ENCODE measurements at places on chromosomes 2 and 18.
A peak's percentile ranks its signal among the peaks of the same experiment; 100 is the strongest.

DNA sequence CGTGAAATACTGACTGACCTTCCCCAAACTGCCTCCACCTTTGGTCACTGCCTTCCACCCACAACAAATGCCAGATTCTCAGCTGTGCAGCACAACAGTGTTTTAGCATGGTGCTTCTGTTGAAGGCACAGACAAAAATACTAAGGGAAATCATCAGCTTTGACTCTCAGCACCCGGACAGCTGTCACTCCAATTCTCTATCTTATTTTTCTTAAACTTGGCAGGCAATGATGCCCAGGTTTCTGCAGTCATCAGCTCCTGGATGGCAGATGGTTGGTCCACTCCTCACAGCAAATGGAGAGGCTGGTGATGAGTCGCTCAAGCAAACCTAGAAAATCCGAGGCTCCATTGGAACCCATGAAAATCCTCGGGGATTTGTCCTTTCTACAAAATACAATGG lies 2.9 kb upstream of the FAM124B start:
- no peak for DNase-seq

GRCh38 chr2:62785810-62786597 lies 80.5 kb downstream of the EHBP1 start:
- DNase-seq = peak; percentile 64

DNA sequence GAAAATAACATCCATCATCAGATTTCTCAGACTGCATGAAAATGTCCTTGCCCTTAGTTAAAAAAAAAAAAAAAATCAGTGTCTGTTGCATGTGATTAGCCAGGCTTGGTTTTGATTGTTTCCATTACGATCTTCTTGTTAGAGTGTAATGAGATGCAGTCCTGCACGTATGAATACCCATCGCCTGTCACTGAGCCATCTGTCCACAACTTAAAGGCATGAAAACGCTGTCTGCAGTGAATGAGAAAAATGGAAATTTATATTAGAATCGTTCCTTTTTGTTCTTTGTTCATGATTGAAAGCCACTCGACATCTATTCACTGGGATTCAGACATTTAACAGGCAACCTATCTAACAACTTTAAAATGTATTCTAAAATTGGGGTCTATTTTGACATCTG lies 521.7 kb upstream of the SPHKAP start:
- DNase-seq = no peak

DNA sequence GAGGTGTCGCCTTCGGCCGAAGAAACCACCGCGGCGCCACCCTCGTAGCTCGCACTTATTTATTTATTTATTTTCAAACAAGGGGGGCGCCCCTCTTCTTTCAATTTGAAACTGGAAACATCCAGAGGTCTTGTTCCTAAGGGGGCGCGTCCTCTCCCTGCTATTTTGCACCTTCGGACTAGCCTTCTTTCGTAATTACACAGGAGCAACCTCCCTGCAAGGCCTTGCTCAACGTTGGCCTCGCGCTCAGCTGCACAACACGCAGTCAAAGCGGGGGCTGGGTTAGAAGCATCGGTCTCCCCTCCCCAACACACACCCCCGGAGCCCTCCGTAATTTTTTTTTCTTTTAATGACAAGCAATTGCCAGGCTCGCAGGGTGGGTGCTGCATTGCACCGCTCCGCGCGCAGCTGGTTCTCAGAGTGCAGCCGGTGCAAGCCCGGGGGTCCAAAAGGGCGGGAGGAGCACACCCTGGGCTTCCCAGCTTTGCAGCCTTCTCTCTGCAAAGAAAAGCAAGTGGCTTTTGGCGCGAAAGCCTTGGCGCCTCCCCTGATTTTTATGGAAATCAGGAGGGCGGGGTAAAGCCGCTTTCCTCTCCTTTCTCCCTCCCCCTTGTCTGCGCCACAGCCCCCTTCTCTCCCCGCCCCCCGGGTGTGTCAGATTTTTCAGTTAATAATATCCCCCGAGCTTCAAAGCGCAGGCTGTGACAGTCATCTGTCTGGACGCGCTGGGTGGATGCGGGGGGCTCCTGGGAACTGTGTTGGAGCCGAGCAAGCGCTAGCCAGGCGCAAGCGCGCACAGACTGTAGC lies at the start of gene MYCN:
MYCN (plus strand) TSS at position 697 of the 807 bp plus-strand sequence. CDS start 1,515 bp downstream, outside the sequence.
- DNase-seq = no peak

DNA sequence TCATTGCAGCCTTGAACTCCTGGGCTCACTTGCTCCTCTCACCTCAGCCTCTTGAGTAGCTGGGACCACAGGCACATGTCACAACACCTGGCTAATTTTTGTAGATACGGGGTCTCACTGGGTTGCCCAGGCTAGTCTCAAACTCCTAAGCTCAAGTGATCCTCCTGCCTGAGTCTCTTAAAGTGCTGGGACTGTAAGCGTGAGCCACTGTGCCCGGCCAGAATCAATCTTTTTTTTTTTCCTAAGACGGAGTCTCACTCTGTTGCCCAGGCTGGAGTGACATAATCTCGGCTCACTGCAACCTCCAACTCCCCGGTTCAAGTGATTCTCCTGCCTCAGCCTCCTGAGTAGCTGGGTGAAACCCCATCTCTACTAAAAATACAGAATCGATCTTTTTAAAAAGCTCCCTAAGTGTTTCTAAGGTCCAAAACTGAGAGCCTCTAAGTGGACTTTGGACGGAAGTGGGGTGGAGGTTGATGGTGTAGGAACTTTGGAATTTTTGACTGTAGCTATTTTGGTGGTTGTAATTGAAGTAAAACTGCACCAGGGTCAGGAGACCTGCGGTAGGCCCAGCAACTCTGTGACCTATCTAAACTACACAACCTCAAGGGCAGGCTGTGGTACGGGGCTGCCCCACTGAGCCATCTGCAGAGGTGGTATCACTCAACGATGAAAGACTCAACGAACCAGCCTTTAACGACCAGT lies 82.9 kb downstream of the POLR1A start:
- DNase-seq = no peak

- no peak for DNase-seq
These were observed 6.4 kb downstream of the CTDP1 start for GRCh38 chr18:79685971-79686370.

GRCh38 chr18:76374330-76375281 lies 120.4 kb downstream of the ZNF516 start:
- no peak for DNase-seq

GRCh38 chr2:237662671-237663093 lies 35.3 kb downstream of the LRRFIP1 start:
- DNase-seq = peak; percentile 90

DNA sequence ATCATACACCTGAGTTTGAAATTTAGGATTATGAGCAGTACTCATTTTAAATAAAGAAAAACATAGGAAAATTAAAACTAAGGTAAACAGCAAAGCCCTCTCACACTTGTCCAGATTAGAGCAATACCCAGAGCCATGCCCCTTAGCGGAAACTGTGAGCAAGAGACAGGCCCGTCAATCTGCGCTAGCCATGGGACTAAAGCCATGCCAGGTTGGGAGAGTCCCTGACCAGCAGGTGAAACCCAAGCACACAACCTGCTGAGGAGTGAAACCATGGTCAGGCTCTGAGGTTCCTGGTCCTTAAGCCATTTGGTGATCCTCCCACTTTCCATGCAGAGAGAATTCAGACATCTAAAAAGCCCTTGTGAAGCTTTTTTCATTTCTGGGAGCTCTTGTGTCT lies 494.3 kb downstream of the STK39 start:
- no peak for DNase-seq

- no peak for DNase-seq
These were observed 72.5 kb downstream of the DOCK10 start for GRCh38 chr2:224969633-224970260.

DNA sequence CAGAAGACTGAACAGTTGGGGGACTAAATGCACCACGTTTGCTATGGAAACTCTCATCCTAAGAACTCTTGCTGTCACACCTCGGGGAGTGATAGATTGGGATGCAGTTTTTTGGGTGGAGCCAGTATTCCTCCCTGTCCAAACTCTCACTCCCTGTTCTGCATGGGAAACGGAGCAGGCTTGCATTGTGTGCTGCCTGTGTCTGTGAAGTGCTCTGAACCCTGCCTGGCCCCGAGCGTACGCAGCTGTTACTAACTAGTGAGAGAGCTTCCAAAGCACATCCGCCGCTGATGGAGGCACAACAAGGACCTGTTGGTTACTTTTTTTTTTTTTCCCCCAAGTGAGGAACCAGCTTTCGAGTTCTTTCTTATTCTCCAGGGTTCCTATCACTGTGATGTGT lies 195.5 kb downstream of the ANAPC1 start:
- no peak for DNase-seq

GRCh38 chr2:220981926-220982325 lies 590.2 kb downstream of the EPHA4 start:
- DNase-seq = no peak

- DNase-seq = no peak
These were observed 585.0 kb upstream of the GCFC2 start for GRCh38 chr2:76295762-76296161.

- no peak for DNase-seq
These were observed 10.9 kb upstream of the DARS1 start for GRCh38 chr2:135996304-135996703.

- DNase-seq = no peak
These were observed 288.5 kb upstream of the SLC39A10 start for GRCh38 chr2:195368249-195369217.

DNA sequence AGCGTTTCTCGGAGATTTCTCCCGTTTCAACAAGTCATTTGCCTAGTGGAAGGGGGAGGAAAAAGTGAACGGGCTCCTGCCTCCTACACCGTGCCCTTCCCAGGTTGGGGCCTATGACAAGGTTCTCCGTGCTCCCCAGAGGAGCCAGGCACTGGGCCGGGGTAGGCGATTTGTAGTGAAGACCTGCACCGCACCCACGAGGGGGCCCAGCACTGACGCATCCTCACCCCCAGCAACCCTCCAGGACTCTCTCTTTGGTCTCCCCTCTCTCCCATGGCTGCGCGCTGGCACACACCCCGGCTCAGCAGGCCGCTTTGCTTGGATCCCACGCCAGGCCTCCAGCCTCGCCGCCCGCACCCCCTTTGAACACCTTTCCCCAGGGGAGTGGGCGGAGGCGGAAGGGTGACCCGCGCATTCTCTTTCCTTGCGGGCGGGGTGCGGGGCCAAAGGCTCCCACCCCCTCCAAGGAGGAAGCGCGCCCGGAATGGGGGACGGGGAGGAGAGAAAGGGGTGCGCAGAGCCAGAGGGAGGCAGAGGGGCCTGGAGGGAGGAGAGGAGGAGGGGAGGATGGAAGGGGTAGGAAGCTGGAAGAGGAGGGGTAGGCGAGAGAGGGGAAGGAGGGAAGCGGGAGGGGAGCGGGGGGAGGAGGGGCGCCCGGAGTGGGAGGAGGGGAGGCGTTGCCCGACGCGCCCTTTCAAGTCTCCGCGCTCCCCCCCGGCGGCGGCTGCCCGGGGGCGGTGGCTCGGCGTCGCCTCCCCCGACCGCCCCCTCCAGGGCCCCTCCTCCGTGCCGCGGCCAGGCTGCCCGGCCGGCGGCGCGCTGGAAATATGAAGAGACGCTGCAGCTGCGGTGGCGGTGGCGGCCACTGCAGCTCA lies at the start of gene APCDD1:
APCDD1 (plus strand) TSS at position 830 of the 875 bp plus-strand sequence. CDS start 347 bp downstream, outside the sequence.
- DNase-seq = no peak

GRCh38 chr18:25019086-25019860 lies 332.7 kb downstream of the ZNF521 start:
- DNase-seq = no peak

- no peak for DNase-seq
These were observed 248.4 kb upstream of the KCNJ3 start for GRCh38 chr2:154449951-154450658.
